BJ (cell line): ENCODE measurements at places on chromosomes 1 and 21.

- no peak for DNase-seq
These were observed 21.2 kb downstream of the ARID1A start for GRCh38 chr1:26717017-26717491.

- no peak for DNase-seq
These were observed 1.4 kb upstream of the MT1HL1 start for GRCh38 chr1:237005674-237006073.

GRCh38 chr21:14737284-14737691, 191.2 kb upstream of the SAMSN1 start:
- no peak for DNase-seq

DNA sequence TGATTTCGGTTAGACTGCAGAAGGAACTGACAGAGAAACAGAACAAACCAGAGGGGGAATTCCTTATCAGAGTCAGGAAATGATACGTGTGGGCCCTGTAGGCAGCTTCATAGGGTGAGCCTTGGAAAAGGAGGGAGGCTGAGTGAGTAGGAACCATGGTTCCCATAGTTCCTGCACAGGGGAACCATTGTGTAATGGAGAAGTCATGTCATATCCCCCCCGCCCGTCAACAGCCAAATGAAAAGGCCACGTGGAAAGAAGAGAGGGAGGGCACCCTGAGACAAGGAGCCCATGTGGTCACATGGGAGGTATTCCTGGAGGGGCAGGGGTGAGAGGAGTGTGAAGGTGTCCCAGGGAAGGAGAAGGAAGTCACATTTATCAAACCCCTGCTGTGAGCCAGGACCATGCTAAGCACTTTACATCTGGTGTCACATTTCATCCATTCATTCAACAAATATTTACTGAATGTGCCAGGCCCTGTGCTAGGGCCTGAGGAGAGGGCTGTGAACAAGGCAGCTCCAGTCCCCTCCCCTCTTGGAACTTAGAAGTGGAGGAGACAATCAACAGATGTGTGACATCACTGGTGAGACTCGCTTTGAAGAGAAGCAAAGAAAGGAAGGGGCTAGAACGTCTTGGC, 15.7 kb upstream of the FGR start:
- peak; percentile 41 for DNase-seq

DNA sequence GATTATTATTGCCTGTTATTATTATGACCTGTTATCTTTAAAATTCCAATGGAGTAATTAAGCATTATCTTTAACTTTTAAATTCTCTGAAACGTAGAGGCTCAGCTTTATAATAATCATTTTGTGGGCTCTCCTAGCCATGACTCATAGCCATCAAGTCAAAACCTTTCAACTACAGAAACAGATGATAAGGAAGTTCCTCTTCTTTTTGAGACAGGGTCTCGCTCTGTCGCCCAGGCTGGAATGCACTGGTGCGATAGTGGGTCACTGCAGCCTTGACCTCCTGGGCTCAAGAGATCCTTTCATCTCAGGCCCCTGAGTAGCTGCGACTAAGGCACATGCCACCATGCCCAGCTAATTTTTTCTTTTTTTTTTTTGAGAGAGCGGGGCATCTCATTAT, 43.5 kb downstream of the CHML start:
- DNase-seq, result no peak

DNA sequence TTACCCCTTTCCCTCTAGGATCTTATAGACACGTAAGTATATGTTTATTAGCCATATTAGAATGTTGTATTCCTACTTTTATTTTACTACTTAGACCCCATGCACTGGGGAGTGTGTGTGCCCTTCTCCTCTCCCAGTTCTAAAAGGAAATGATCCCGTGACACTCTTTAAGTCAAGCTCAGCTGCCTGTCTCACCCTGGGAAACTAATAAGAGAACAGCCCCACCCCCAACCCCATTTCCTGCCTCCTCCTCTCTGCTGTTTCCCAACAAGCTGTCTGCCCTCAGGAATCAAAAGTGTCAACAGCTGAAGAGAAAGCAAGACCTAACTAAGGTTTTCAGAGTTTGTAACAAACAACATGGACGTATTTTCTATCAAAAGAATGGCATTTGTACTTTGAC, 92.6 kb upstream of the VAV3 start:
- no peak for DNase-seq

GRCh38 chr1:187985897-187986654, 1157.3 kb downstream of the PLA2G4A start:
- no peak for DNase-seq

DNA sequence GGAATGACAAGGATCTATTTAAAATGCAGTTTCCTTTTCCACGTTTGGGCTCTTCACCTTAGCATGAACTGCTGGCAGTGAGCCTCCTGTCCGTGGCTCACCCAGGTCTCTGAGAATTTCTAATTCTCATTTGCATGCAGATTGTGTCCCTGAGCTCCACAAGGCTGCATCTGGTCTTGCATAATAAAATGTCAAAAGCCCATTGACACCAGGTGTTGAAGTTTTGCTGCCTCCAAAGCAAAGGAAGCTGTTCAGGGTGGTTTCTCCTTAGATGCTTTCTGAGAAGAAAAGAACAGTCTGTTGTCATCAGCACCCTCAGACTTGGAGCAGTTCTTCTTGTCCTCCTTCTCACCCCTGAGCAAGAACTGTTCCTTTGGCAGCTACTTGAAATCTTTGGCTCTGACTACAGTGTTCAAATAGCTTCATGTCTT, 433.1 kb upstream of the KAZN start:
- DNase-seq, result no peak

GRCh38 chr1:203607533-203607873, 19.1 kb upstream of the ATP2B4 start:
- no peak for DNase-seq

DNA sequence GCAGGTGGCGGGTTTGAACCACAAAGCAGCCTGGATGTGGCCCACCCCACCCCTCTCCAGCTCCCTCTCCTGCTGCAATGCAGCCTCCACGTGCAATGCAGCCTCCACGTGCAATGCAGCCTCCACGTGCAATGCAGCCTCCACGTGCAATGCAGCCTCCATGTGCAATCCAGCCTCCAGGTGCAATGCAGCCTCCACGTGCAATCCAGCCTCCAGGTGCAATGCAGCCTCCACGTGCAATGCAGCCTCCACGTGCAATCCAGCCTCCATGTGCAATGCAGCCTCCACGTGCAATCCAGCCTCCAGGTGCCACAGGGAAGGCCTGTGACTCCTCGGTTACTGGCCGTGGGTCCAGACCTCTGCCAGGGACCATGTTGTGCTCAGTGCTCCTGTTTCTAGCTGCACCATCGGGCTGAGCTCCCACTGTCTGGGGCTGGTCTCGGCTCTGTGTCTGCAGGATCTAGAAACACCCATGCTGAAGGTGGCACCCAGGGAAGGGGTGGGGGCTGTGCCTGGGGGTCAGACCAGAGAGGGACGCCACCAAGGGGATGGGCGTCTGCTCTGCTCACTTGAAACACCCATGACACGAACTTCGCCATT, 11.9 kb upstream of the LRRC3 start:
- no peak for DNase-seq

DNA sequence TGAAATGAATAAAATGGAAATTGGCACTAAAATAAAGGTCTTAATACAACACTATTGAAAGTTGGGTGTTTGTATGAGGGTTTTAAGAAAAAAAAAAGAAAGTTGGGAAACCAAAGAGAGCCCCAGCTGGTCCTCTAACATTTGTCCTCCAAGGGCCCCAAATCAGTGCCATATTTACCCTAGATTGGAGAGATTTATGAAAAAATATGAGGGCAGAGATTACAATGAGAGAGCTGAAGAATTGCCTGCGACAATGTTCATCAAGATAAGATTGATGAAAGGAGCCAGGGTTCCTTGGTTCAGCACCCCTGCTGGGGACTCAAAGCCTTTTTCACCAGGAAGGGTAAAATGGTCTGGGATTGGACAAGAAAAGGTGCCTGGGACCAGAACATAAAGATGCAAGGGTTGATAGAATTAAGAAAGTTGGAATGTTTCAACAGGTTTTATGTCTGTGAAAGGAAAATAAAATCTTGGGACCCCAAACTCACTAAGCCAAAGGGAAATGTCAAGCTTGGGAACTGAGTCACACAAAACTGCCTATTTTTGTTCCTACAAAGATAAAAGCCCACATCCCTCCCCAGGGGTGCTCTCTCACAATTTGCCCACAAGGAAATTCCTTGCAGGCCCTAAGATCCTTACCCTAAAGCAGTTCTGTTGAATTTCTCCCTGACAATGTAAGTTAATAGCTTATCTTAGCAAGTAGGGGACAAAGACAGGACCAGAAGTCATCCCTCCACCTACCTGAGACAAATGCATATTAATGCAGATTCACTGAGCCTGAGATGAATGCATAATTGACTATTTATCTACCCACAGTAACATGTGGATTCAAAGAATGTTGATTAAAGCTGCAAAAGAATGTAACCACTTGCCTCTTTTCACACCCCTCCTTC, 26.8 kb downstream of the CBR1 start:
- DNase-seq, result no peak

DNA sequence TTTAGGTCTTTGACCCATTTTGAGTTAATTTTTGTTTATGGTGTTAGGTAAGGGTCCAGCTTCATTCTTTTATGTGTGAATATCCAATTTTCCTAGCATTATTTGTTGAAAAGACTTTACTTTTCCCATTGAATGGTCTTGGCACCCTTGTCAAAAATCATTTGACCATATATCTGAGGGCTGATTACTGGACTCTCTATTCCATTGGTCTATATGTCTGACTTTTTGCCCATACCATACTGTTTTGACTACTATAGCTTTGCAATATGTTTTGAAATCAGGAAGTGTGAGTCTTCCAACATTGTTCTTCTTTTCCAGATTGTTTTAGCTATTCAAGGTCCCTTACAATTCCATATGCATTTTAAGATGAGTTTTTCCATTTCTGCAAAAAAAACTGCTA, 11.4 kb upstream of the CCSAP start:
- no peak for DNase-seq

GRCh38 chr1:182713492-182713891, 29.1 kb upstream of the RGS8 start:
- no peak for DNase-seq

DNA sequence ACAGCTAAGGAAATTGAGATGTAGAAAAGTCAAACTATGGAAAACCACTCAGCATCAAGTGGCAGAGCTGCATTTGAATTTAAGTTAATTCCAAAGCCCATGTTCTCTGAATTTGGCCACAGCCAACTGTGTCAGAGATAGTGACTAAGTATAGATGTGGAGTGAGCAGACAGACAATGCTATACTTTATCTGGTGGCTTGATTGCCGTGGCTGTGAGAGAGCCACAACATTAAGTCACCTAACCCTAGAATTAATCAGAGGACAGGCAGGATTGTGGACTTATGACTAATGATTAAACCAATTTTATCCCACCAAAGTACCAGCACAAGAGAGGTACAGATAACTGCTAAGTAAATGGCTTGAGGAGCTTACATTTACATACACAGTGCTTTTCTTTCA, 209.8 kb downstream of the TPR start:
- DNase-seq, result no peak

DNA sequence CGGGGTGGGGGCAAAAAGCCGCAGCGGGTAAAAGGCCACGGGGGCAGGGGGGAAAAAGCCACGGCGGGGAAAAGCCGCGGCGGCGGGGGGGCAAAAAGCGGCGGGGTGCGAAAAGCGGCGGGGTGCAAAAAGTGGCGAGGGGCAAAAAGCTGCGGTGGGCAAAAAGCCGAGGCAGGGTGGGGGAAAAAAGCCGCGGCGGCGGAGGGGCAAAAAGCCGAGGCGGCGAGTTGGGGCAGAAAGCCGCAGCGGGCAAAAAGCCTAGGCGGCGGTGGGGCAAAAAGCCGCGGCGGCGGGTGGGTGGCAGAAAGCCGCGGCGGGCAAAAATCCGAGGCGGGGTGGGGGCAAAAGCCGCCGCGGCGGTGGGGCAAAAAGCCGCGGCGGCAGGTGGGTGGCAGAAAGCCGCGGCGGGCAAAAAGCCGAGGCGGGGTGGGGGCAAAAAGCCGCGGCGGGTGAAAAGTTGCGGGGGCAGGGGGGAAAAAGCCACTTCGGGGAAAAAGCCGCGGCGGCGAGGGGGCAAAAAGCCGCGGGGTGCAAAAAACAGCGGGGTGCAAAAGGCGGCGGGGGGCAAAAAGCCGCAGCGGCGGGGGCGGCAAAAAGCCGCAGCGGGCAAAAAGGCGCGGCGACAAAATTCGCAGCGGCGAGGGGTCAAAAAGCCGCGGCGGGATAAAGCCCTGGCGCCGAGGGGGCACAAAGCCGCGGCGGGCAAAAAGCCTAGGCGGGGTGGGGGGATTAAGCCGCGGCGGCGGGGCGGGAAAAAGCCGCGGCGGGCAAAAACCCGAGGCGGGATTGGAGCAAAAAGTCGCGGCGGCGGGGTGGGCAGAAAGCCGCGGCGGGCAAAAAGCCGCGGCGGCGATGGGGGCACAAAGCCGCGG, 3901.2 kb downstream of the SRGAP2C start:
- no peak for DNase-seq

DNA sequence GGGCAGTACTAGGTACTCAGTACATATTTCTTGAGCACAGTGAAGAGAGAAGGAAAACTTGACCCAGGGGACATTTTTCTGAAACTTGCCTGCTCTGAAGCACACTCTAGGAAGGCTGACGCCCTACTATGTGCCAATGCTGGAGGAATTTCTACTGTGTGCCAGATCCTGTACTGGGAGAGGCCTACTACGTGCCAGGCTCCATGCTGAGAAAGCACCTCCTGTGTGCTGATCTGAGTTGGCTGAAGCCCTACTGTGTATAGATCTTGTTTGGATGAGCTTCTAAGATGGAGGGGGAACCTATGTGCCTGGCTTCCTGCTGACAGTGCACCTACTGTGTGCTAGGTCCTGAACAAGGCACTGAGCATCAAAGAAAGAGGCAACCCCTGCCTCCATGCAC, 86.2 kb downstream of the GRIK3 start:
- no peak for DNase-seq

- DNase-seq, result no peak
These were observed 38.4 kb downstream of the TAS1R2 start for GRCh38 chr1:18820791-18821641.

DNA sequence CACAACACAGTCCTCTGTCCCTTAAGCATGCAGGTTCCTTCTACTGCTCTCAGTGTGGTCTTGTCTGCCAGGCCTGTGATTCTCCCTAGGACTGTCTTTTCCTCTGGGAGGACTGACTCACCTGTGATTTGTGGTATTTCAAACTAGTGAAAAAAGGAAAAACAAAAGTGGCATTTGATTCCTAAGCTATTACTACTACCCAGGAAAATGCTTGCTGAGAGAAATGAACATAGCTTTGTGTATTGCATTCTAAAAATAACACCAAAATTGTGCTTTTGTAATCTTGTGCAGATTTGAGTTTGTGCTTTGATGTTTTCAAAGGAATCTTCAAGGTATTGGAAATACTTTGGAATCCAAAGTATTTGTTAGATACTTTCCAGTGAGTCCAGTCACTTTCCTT, 57.0 kb downstream of the GPR161 start:
- no peak for DNase-seq
